CD4-positive, alpha-beta T cell treated with Interleukin-17A for 1 hour (primary cell): ENCODE measurements at places on chromosomes 6 and 20.

GRCh38 chr6:14108571-14109410 lies 8.8 kb upstream of the CD83 start:
- peak; percentile 53 for DNase-seq

DNA sequence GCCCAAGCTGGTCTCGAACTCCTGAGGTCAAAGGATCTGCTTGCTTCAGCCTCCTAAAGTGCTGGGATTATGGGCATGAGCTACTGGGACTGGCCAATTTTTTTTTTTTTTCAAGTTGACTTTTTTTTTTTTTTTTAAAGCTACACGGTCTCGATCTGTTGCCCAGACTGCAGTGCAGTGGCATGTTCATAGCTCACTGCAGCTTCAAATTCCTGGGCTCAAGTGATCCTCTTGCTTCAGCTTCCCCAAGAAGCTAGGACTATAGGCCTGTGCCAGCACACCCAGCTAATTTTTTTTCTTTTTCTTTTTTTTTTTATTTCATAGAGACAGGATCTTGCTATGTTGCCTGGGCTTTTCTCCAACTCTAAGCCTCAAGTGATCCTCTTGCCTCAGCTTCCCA lies 59.5 kb downstream of the NCOA3 start:
- DNase-seq: no peak

DNA sequence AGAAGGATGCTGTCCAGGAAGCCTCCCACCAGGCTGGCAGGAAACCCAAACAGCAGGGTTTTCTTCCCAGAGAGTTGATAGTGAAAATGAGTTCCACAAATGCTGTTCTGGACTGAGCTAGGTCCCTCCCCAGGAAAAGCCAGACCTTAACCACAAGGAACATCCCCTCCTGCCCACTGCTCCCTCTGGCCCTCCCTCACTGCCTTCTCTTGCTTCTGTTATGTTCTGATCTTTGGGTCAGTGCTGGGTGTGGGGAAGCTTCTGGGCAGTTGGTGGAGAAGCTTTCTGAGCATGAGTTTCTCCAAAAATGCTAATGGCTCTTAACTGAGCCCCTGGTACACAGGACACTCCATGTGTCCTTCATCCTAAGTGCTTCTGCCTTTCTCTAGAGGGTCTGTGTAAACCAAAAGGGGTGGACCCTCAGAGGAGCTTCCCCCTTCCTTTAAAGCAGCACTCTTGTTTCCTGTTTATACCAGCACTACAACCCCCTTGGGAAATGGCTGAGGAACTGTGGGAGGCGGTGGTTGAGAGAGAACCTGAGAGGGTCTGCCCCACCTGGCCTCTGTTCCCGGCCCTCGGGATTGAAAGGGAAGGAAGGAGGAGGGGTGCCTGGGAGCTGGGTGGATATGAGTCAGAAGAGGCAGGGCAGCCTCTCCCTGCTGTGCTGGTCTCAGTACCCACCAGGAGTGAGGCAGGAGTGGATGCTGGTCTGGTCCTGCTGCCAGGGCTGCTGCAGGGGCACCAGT lies 42.0 kb downstream of the CDS2 start:
- DNase-seq: no peak

GRCh38 chr6:330948-331347 lies 38.7 kb downstream of the DUSP22 start:
- no peak for DNase-seq

DNA sequence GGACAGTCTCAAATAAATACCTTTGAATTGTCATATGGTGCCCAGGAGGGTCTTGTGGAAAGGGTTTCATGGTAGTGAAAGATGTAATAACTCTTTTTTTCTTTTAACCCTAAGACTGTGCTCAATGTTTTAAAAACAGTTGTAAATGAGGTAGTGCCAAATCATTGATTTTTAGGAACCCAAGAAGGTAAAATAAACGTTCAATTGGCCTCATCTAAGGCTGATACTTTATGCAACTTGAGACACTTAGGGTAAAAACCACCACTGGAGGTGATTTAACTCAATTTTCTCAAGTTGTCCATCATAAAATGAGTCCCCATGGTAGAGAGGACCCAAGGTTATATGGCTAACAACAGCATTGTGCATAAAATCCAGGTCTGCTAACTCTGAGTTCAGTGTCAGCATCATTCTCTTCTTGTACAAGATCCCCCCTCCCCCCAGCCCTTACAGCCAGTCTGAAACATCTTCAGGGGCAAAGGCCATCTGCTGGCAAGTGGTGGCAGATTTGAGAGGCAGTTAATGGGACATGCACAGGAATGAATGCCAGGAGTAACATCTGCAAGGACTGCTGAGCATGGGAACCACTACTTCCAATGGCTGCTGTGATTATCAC lies 244.4 kb downstream of the GMPR start:
- DNase-seq: peak; percentile 38

DNA sequence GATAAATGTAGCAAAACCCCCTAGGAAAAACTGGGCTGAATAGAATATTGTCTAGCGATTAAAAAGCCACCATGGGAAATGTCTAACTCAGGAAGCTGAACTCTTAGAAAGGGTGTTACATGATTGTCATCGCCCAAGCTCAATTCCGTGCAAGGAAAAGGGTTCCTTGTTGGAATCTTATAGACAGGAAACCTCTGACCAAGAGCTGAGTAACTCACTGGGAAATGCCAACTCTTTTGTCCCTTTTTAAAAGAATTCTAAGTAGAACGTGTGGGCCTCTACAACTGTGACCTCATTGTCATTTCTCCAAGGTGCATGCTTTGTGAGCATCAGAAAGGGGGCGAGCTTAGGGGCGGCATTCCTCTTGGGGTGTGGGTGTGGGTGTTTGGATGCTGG lies 88.1 kb downstream of the SYNJ2 start:
- no peak for DNase-seq

DNA sequence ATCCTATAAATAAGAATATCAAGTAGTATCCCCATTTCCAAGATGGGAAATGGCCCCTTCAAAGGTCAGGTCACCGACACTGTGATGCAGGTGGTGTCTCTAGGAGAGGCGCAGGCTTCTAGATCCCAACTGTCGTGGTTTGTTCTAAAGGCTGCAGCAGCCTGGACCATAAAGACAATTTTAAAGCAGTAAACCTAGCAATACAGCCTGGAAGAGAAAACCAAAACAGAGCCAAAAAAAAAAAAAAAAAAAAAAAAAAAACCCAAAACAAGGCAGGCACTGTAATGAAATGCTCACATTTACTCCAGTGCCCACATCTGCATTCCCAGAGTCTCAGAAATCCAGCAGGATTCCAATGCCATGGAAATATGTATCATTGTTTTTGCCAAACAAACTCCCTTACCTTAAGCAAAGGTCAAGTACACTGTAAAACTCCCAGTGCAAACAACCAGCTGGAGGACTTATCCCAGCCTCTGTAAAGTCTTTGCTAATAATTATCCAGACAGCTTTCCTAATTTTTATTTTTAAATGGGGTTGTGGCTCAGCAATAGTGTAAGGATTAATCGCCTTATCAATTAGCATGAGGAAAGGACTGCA lies 98.2 kb downstream of the PSMG4 start:
- DNase-seq: no peak

GRCh38 chr6:112488238-112488637 lies 141.1 kb downstream of the RFPL4B start:
- no peak for DNase-seq

DNA sequence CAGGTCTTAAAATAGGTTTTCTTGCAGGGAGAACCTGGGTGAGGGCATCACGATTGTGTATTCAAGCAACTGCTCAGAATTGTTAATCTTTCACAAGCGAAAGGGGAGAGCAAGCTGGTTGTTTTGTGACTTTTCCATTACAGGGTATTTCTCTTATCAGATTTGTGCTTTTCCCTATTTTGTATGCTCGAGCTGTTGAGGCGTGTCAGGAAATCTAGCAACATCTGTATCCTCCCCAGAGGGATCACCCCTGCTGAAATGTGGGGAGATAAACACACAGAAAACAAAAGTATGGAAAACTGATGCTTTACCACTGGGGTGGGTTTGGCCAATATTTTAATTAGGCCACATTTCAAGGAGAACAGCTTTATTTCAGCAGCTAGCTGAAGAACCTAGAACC lies 187.0 kb downstream of the DTNBP1 start:
- no peak for DNase-seq

DNA sequence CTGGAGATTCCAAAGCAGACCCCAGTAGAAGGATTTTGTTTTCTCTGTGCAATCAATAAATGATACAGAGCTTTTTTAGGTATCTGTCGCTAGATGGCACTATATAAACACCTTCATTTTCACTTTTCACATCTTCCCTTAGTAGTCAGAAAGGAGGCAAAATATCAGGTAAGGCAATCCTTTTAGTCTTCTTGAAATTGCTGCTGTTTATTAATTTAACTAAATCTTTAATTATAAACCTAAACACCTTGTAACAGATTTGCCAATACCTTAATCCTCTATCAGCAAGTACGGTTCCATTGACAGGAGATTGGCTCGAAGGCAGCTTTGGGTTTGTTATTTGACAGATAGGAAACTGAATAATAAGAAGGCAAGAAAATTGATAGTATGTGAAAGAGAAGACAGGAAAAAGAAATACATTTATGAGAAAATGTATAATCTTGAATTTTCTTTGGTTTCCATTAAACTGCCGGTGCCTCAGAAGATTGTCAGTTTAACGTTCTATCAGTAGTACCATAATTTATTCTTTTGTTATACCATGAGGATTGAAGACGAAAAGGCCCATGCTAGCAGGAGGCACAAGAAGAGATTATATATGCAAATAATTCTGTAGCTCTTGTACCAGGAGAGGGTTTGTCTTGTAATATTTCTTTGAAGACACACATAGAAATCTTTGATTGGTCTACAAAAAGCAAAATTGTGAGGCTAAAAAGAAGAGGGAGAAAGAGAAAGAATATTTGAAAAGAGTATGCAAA lies 23.5 kb upstream of the IBTK start:
- DNase-seq: peak; percentile 47

DNA sequence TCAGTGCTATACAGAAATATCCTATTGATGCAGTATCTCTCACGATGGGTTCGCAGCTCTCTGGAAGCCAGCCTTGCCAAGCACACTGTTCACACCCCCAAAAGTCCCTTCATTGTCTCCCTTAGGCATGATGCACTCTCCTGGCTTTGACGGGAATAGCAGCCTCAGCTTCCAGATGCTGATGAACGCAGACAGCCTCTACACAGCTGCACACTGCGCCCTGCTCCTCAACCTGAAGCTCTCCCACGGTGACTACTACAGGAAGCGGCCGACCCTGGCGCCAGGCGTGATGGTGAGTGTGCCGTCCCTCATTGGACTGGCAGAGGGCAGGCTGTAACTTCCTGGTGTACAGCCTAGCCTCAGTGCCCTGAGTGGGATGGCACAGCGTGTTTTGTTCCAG lies 60.0 kb upstream of the PBOV1 start:
- DNase-seq: no peak

GRCh38 chr6:106534564-106534982 lies 94.7 kb downstream of the RTN4IP1 start:
- DNase-seq: peak; percentile 50

DNA sequence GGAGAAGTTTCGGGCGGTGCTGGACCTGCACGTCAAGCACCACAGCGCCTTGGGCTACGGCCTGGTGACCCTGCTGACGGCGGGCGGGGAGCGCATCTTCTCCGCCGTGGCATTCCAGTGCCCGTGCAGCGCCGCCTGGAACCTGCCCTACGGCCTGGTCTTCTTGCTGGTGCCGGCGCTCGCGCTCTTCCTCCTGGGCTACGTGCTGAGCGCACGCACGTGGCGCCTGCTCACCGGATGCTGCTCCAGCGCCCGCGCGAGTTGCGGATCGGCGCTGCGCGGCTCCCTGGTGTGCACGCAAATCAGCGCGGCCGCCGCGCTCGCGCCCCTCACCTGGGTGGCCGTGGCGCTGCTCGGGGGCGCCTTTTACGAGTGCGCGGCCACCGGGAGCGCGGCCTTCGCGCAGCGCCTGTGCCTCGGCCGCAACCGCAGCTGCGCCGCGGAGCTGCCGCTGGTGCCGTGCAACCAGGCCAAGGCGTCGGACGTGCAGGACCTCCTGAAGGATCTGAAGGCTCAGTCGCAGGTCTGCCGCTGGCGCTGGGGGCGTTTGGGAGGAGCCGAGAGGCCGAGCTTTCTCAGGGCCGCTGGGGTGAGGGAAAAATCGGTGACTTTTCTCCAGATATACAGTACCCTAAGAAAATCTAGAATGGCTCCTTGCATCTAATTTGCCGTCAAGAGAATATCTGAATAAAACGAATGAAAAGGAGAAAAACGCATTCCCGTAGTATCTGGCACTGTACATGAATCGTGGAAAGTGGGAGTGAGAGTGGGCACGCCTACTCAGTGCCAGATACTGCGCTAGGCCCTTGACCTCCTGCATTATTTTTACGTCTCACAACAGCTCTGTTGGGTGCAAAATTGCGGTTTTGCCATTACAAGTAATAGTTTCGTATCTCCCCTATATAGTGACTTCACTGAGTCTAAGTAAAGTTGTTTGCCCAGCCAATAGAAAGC lies 1.0 kb downstream of the CALHM6 start:
- DNase-seq: peak; percentile 39

DNA sequence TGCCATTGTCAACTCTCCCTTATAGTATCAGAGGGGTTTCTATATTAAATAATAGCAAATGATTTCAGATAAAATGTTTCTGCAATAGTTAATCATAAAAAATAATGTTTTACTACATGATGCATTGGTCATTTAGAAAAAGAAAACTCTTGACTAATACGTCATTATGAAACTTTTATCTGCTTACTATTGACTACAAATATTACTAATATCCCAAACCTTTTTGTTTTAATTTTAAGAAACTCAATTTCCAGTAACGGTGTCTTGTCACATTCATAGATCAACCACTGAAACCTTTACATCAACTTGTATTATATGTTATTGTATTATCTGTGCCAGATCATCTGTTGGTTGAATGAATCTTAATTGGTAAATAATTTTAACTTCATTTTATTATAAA lies 482.9 kb upstream of the SLC35B3 start:
- no peak for DNase-seq

GRCh38 chr20:57977141-57977540 lies 251.3 kb downstream of the ANKRD60 start:
- no peak for DNase-seq

- no peak for DNase-seq
Observed at GRCh38 chr6:12717356-12717755, 789 bp downstream of the PHACTR1 start.

- DNase-seq: peak; percentile 87
Observed at GRCh38 chr6:170271771-170272314, 19.0 kb downstream of the DLL1 start.

GRCh38 chr20:38665506-38666285 lies 58.6 kb upstream of the SLC32A1 start:
- no peak for DNase-seq

DNA sequence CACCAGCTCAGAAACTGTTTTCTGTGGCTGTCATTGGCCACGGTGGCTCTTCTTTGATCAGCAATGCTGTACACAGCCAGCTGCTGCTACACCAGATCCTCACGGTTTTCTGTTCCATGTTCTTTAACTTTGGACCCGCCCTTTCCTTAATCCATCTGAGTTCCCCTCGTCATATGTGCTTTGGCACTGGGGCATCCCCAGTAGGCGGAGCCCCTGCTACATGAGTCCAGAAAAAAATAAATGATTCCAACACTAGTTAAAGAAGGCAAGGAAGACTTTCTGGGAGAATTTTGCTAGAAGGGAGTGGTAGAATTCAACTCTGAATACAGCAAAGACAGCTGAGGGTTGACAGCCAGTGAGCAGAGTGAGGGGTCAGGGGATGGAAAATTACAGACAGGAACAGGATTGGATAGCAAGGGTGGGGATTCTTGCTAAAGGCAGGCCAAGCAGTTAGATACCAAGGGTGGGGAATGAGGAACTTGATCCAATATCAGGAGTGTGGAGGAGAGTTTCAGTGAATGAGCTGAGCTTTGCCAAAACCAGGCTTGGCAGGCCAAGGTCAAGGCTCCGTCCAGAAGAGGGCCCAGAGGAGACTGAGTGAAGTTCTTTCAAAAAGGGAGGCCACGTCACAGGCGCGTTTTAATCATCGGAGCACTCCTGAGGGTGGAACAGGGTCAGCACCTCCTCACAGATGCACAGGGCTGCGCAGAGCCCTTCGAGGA lies 391.8 kb downstream of the CDH4 start:
- DNase-seq: no peak
